Brain (organoid and tissue), 16 donors: ENCODE measurements at places on chromosomes 16 and 17.

GRCh38 chr16:65123396-65124211 is 1.7 kb upstream of the CDH11 start:
- peak; percentile 22 for DNase-seq

GRCh38 chr16:3249020-3249419 is 7.4 kb downstream of the MEFV start:
- DNase-seq: no peak

DNA sequence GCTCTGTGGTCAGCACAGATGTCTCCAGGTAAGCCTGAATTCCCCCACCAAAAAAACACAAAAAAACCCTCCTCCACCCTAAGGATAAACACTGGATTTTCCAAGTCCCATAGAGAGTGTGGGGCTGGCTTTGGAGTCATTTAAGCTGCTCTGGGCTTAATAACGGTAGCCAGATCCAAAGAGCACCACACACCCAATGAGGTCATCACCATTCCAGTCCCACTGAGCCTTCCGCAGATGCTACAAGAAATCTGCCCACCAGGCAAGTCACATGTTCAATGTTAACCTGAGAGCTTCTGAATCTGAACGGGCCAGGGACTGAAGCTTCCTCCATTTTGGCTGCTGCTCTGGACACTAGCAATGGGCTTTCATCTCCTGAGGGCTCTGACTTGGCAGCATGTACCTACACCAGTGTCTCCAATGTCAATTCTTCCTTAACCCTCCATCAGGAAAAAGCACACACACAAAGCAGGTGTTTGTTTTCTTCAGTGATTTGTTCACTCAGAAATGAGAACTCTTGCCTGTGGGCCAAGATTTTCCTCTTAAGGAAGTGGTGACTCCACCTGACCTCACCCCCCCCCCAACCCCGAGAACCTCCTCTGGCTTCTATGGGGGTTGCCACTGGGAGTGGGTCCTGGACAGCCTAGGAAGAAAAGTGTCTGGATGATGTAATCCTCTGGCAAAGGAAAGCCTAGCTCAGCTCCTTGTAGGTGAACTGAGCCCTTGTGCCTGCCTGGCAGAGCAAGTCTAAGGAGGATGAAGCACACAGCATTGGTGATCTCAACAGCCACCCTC is 220.1 kb downstream of the FOXL1 start:
- DNase-seq: no peak

DNA sequence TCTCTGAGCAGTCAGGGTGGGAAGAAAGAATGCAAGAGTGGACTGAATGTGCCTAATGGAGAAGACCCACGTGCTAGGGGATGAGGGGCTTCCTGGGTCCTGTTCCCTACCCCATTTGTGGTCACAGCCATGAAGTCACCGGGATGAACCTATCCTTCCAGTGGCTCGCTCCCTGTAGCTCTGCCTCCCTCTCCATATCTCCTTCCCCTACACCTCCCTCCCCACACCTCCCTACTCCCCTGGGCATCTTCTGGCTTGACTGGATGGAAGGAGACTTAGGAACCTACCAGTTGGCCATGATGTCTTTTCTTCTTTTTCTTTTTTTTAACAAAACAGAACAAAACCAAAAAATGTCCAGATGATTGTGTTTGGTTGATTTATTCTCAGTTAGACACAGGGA is 14.1 kb downstream of the IGFBP4 start:
- DNase-seq: no peak
